H1 (cell line): ENCODE measurements at places on chromosomes 11 and 22. TPM values are rescaled to one million over a fixed set of nuclear protein-coding genes. Genes with fewer than 3 reads are reported as not detected.
A peak's percentile ranks its signal among the peaks of the same experiment; 100 is the strongest.

DNA sequence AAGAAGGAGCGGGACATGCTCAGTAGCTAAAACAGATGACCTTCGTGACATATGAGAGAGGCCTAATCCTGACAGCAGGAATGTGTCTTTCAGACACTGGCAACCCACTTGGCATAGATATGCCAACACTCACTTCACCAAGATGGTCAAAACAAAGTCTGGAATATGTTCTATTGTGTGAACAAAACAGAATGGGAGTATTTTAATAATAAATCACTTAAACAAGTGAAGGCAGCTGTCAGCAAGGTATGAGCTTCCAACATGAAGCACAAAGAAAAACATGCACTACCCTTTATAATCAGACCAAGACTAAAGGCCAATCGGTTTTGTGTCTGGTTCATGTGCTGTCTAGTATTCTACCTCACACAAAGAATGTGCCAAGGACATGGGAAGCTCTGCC, 23.1 kb downstream of the CCDC34 start:
- no peaks in the 10 kb centered on the region for H3K4me1 ChIP-seq
- H3K27me3 ChIP-seq, result no peaks in the 10 kb centered on the region
- no peak for DNase-seq
- H3K36me3 ChIP-seq, result peaks cover 19% of the 10 kb centered on the region; the same call in 1 of the 2 replicates

The CARNS1 gene
- total RNA-seq, result 0.61 and 1.1 TPM in 2 replicates

The PKP3 gene
- 28.5 and 28.7 TPM in 2 replicates for total RNA-seq

The RIMBP3B gene
- total RNA-seq, result 0.19 and 0.21 TPM in 2 replicates

The FAM83F gene
- total RNA-seq, result 18.9 and 20.9 TPM in 2 replicates

- DNase-seq, result no peak
- H3K36me3 ChIP-seq, result no peaks in the 10 kb centered on the region
- H3K4me1 ChIP-seq, result peaks cover 21% of the 10 kb centered on the region
- H3K27me3 ChIP-seq, result peaks cover 37% of the 10 kb centered on the region
- H3K27ac ChIP-seq, result no peak overlapping the region
- peak overlapping the region; percentile 91 for H3K4me3 ChIP-seq
These were observed 1.2 kb downstream of the FAM89B start for GRCh38 chr11:65573391-65574079.

GRCh38 chr22:23609983-23610781, 21.9 kb downstream of the DRICH1 start:
- H3K4me3 ChIP-seq, result no peak overlapping the region
- DNase-seq, result no peak
- H3K27ac ChIP-seq, result no peak overlapping the region
- H3K36me3 ChIP-seq, result no peaks in the 10 kb centered on the region
- H3K4me1 ChIP-seq, result no peaks in the 10 kb centered on the region
- no peaks in the 10 kb centered on the region for H3K27me3 ChIP-seq

DNA sequence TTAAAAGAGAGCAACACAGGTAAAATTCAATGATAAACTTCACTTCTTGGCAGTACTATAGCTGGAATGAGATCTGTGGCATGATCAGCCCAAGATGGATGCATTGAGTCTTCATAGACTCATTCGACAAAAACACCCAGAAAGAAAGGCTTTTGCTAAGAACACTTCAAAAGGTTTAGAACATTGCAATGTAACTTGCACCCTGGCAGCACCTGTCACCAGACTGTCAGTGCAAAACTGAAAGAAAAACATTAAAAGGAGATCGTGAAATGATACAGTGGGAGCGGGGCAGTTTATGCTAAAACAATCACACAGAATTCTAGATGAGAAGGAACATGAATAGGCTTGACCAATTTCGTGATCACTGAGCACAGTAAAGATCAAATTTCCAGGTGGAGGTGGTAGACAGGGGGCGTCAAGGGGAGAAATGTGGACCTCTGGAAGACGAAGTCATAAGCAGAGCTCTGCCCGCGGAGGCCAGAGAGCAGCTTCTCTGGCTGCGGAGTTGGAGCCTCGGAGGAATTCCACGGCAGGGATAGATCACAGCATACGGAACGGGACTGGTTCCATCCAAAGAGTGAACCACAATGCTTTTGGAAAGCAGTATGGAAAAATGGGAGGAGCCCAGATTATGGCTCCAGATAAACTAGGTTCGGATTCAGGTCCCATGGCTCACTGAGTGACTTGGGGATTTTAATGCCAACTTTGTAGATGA, 11.9 kb downstream of the VSIG10L2 start:
- H3K27ac ChIP-seq, result no peak overlapping the region
- H3K4me3 ChIP-seq, result no peak overlapping the region
- no peaks in the 10 kb centered on the region for H3K4me1 ChIP-seq
- H3K36me3 ChIP-seq, result peaks cover 3% of the 10 kb centered on the region; the same call in 1 of the 2 replicates
- DNase-seq, result no peak
- no peaks in the 10 kb centered on the region for H3K27me3 ChIP-seq

DNA sequence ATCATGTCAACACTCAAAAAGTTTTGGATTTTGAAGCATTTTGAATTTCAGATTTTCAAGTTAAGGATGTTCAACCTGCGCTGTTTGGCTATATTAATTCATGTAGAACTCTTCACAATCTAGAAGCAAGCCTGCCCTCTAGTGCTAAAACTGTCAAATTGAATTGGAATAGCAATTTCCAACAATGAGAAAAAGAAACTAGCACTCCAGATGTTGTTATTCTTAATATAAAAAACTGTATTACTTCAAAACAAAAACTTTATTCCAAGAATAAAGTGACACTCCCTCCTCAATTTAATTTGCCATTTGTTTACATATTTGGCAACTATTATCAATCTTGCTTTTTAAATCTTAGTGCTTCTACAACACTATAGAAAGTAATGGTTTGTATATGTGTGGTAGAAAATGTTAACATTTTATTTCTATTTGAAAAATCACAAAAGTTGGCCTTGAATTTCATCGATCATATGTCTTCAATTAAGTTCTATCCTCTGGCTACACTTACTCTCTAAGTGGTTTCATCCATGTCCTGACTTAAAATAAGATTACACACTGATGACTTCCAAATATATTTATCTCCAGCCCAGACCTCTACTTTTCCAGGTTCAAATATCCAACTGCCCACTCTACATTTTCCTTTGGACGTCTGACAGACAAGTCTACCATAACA, 36.6 kb downstream of the DCUN1D5 start:
- H3K36me3 ChIP-seq, result peaks cover 2% of the 10 kb centered on the region; the same call in 1 of the 2 replicates
- H3K4me3 ChIP-seq, result no peak overlapping the region
- no peak for DNase-seq
- no peak overlapping the region for H3K27ac ChIP-seq
- H3K27me3 ChIP-seq, result no peaks in the 10 kb centered on the region
- no peaks in the 10 kb centered on the region for H3K4me1 ChIP-seq

The LRFN4 gene
- total RNA-seq, result 64.3 and 67.6 TPM in 2 replicates

The PRODH gene
- 27.5 and 27.6 TPM in 2 replicates for total RNA-seq

GRCh38 chr11:117822074-117823033, 2.2 kb downstream of the FXYD2 start:
- H3K36me3 ChIP-seq, result no peaks in the 10 kb centered on the region
- no peaks in the 10 kb centered on the region; the same call in 1 of the 2 replicates for H3K27me3 ChIP-seq
- H3K27ac ChIP-seq, result no peak overlapping the region
- peaks cover 28% of the 10 kb centered on the region for H3K4me1 ChIP-seq
- no peak overlapping the region for H3K4me3 ChIP-seq

The SCN4B gene
- 2.0 and 2.8 TPM in 2 replicates for total RNA-seq

The GRK3 gene
- 32.1 and 35.3 TPM in 2 replicates for total RNA-seq

DNA sequence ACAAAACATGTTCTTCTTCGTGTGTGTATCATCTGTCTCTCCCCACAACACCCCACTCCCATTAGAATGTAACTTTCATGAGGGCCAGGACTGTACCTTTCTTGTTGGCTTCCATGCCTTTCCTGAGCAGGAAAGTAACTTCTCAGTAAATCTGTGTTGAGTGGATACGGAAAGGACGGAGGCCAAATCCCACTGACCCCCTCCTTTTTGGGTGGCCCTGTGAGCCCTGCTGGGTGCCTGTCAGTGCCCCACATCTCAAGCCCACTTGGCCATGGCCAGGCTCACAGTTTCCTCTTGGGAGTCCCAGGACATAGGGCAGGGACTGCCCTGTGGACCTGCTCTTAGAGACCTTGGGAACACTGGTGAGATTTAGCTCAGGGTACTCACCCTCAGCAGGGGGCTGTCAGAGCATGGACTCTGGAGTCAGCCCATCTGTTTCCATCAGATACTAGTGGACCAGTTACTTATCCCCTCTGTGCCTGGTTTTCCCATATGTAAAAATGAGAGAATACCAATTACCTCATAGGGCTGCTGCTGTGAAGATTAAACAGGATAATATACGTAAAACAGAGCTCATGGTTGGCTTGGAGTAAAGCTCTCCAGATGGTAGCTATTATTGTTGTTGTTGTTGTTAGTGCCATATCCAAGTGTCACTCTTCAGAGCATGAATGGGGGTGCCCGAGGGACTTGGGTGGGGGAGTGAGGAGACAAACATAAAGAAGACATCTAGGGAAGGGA, 1.0 kb upstream of the C11orf96 start:
- H3K27me3 ChIP-seq, result peaks cover 59% of the 10 kb centered on the region
- H3K4me1 ChIP-seq, result peaks cover 3% of the 10 kb centered on the region; the same call in 1 of the 2 replicates
- no peaks in the 10 kb centered on the region for H3K36me3 ChIP-seq
- no peak overlapping the region for H3K27ac ChIP-seq

The NPAS4 gene
- total RNA-seq, result 0.88 and 0.99 TPM in 2 replicates

- no peaks in the 10 kb centered on the region for H3K36me3 ChIP-seq
- no peak for DNase-seq
- peak overlapping the region; percentile 43; the same call in 1 of the 2 replicates for H3K27ac ChIP-seq
These were observed 107.0 kb upstream of the SESN3 start for GRCh38 chr11:95337972-95338429.

GRCh38 chr11:110878513-110878912, 166.3 kb upstream of the ARHGAP20 start:
- H3K27ac ChIP-seq, result no peak overlapping the region
- H3K4me3 ChIP-seq, result no peak overlapping the region

GRCh38 chr11:14873632-14874031, 18.4 kb downstream of the CYP2R1 start:
- no peak for DNase-seq
- no peaks in the 10 kb centered on the region for H3K4me1 ChIP-seq
- H3K27me3 ChIP-seq, result no peaks in the 10 kb centered on the region; the same call in 1 of the 2 replicates
- peaks cover 2% of the 10 kb centered on the region; the same call in 1 of the 2 replicates for H3K36me3 ChIP-seq
- no peak overlapping the region for H3K27ac ChIP-seq
- H3K4me3 ChIP-seq, result no peak overlapping the region

The GLB1L2 gene
- total RNA-seq, result 7.9 and 8.0 TPM in 2 replicates

- peaks cover 3% of the 10 kb centered on the region for H3K4me1 ChIP-seq
- H3K4me3 ChIP-seq, result no peak overlapping the region
- H3K27ac ChIP-seq, result no peak overlapping the region
- H3K27me3 ChIP-seq, result no peaks in the 10 kb centered on the region
- H3K36me3 ChIP-seq, result 0 out of 2 replicates have a peak, but pooled peaks cover 3% of the 10 kb centered on the region
- DNase-seq, result no peak
These were observed 26.9 kb downstream of the TRMU start for GRCh38 chr22:46362203-46362933.

DNA sequence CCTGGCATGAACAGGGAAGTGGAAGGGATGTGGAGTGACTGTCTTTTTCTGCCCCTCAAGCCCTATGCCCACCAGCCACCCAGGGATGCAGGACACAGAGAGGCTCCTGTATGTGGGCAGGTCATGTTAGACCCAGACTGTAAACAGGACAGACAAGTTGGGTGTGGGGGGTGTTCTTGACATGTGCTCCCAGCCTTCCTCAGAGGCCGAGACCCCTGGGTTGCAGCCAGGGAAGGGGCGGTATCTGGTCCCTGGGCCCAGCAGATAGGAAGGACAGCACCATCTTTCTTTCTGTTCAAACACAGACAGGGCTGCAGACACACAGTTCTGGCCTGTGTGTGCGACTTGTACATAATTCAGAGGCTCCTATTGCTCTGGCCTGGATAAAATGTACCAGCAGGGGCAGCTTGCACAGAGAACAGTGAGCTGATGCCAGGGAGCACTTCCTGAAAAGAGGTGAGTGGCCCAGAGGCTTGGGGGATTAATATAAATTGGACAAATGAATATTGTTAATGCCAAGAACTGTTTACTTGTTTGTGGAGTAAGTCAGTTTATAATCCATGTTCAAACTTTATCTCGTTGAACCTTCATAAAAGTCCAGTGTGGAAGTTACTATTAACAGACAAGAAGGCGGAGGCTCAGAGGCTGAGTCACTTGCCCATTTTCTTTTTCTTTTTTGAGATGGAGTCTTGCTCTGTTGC, 16.6 kb downstream of the GDPD5 start:
- no peak overlapping the region for H3K4me3 ChIP-seq
- H3K27me3 ChIP-seq, result no peaks in the 10 kb centered on the region
- no peaks in the 10 kb centered on the region for H3K4me1 ChIP-seq
- H3K36me3 ChIP-seq, result no peaks in the 10 kb centered on the region
- H3K27ac ChIP-seq, result no peak overlapping the region; the same call in 1 of the 2 replicates
- no peak for DNase-seq

The PLAAT2 gene
- total RNA-seq, result 0.61 TPM in 1 of 2 replicates, not detected in the other

- H3K4me1 ChIP-seq, result no peaks in the 10 kb centered on the region
- H3K27me3 ChIP-seq, result no peaks in the 10 kb centered on the region
- H3K4me3 ChIP-seq, result no peak overlapping the region
These were observed 11.5 kb upstream of the FADD start for GRCh38 chr11:70191495-70192140.

DNA sequence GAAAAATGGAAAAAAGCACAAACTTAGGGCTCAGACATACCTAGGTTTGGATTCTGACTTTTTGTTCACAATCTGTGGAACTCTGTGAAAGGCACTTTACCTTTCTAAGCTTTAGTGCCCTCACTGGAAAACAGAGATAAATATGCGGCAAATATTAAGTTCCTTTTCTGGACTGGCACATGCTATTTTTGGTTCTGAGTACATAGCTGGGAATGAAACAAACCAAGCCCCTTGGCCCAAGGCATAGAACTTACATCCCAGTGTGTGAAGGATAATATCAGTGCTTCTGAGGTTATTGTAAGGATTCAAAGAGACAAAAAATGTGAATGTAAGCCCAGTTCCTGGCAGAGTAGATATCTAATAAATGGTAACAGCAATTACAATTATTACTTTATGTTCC, 227.5 kb downstream of the ADAMTS15 start:
- no peak overlapping the region for H3K4me3 ChIP-seq
- H3K4me1 ChIP-seq, result 0 out of 2 replicates have a peak, but pooled peaks cover 1% of the 10 kb centered on the region
- H3K36me3 ChIP-seq, result no peaks in the 10 kb centered on the region
- no peak for DNase-seq

GRCh38 chr22:18145676-18146388, 4.1 kb upstream of the USP18 start:
- no peaks in the 10 kb centered on the region for H3K27me3 ChIP-seq
- no peak overlapping the region for H3K27ac ChIP-seq
- no peak for DNase-seq
- H3K36me3 ChIP-seq, result no peaks in the 10 kb centered on the region

GRCh38 chr22:39470451-39471291, 13.9 kb downstream of the MGAT3 start:
- peaks cover 16% of the 10 kb centered on the region for H3K4me1 ChIP-seq
- H3K36me3 ChIP-seq, result no peaks in the 10 kb centered on the region
- no peak overlapping the region for H3K4me3 ChIP-seq
- no peaks in the 10 kb centered on the region for H3K27me3 ChIP-seq

- no peak for DNase-seq
- H3K27ac ChIP-seq, result peak overlapping the region; percentile 53; the same call in 1 of the 2 replicates
- no peak overlapping the region for H3K4me3 ChIP-seq
These were observed 35.0 kb downstream of the TPST2 start for GRCh38 chr22:26554956-26555355.

- H3K27ac ChIP-seq, result no peak overlapping the region
- no peaks in the 10 kb centered on the region for H3K27me3 ChIP-seq
- H3K4me3 ChIP-seq, result no peak overlapping the region
- no peak for DNase-seq
- peaks cover 2% of the 10 kb centered on the region; the same call in 1 of the 2 replicates for H3K4me1 ChIP-seq
- no peaks in the 10 kb centered on the region for H3K36me3 ChIP-seq
These were observed 45.3 kb upstream of the SHISAL1 start for GRCh38 chr22:44357966-44358465.

The SLC6A5 gene
- total RNA-seq, result not detected in 2 replicates

The OR11H1 gene
- total RNA-seq, result not detected in 2 replicates
